ENCODE measurements at places on chromosomes 12 and 14.
A peak's percentile ranks its signal among the peaks of the same experiment; 100 is the strongest.

DNA sequence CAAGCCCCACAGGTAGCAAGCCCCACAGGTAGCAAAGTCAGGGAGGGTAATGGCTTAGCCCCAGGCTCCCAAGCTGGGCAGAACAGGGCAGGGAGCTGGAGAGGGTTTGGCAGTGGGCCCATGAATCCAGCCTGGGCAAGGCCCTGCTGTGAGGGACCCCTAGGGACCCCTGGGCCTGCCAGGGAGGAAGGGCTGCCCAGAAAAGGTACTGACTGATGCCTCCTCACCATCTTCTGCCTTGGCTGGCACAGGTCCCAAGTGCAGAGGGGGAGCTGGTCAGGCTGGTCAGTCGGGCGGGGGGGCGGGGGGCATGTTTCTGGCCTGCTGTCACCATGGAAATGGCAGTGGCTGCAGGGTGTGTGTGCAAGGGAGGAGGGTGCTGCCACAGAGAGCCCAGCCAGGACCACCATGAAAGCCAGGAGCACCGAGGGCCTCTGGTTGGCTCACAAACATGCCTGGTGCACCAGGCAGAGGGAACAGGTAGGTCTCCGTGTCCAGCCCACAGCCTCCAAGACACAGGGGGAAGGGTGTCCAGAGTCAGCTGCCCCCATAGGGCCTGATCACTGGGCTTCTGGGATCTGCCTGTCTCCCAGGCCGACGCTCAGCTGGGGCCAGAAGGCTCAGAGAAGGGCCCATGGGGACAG lies 1.5 kb upstream of the CRIP2 start:
- DNase-seq = no peak

GRCh38 chr14:105093038-105093430 lies 27.8 kb upstream of the GPR132 start:
- DNase-seq = peak; percentile 80

DNA sequence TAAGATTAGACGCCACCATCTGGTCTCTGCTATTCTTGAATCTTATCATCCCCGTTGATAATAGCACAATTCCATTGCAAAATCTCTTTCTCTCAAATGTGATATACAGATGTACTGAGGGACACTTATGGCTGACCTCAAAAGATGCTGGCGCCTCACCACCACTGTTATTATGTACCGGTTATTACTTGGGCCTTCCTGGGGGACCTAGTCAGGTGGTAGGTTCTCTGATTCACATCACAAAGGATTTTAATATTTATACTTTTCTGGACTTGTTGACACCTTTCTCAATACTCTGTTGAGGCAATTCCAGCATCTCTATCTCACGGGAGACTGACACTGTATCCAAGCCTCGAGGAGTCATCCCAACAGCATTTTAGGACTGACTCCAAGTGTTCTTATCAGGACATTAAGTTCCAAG lies 21.3 kb upstream of the FAM234B start:
- no peak for DNase-seq

DNA sequence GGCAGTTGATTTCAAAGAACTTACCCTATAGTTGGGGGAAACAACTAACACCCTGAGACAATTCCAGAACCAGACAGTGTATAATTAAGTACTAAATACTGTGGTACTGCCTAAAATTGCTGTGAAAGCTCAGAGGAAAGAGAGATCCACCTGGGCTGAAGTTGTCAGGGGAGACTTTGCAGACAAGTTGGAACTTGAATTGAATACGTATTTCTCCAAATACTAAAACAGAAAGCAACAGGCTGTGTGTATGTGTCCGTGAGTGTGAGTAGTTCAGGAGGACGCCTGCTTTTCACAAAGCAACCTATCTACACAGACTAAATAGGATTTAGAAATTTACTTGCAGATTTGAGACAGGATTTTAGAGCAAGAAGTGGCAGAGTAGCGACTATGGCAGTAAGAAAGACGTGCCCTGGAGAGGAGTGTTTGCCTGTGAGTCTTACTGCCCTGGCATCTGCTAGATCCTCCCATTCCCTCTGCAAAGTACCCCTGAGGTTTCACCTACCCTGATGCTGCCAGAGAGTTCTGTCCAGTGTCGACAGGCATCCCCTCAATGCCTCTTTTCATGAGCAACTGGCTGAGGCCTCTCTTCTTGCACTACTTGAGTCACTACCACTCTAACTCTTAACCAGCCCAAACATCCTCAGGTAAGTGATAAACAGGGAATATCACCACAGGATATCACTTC lies 37.4 kb upstream of the BMP4 start:
- no peak for DNase-seq

DNA sequence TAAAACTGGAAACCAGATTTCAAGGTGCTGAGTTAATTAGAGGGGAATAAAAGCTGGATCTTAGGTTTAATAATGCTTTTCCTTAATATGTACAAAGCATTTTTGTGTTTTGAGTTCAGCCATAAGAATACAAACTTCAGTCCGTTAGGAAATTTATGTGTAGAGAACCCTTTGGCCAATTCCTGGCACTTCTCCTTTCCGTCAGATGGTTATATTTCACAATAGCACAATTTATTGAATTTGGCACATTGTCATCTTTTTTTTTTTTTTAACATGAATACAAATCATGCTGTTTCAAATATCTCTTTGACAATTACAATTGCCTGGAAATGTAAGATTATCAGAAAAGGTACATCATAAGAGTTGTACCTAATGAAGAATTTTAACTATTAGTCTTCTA lies 56.2 kb upstream of the DDHD1 start:
- DNase-seq = no peak

DNA sequence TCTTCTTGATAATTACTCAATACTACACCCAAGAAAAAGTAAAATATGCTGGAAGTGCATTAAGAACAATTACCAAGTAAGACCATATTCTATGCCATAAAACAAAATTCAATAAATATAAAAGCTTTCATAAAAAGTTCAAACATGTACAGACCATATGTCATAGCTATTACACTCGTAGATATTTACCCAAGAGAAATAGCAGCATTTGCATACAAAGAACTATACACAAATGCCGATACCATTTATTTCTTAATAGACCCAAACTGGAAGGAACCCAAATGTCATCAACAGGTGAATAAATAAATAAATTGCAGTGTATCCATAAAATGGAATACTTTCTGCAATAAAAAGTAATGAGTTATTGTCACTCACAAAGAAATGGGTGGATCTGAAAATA lies 78.3 kb upstream of the SLC16A7 start:
- DNase-seq = no peak

DNA sequence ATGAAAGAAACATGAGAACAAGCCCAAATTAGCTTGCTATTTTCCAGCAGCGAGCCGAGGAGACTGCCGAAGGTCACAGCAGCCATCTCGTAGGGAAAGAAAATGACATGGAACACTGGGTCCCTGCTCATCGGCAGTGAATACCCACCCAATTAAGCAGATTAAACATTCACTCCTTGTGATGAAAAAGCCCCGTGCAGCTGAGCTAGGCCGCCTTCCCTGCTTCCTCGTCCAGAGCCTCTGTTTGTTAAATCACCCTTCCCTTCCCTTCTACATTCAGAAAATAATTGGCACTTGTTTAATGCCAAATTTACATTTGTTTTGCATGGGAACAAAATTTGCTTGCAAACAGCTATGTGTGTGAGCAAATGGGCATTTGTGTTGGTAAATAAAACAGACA lies 342.5 kb downstream of the RMST start:
- DNase-seq = no peak

DNA sequence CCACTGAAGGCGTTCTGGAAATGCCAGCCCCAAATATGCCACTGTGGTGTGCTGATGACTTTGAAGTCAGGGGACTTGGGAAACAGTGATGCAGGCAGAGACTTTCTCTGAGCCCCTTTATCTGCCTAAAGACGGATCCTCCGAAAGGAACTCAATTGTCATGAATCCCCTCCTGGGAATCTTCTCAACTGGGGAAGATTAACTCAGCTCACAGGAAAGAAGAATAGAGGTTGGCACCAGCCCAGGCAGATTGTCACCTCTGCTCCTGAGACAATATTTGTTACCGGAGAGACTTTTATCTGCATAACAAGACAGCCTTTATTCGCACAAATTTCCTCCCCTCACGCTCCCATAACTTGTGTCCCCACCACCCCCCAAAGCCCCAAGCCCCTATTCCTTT lies 414.4 kb downstream of the FUT8 start:
- DNase-seq = no peak

GRCh38 chr12:59056966-59057365 lies 136.7 kb upstream of the LRIG3 start:
- no peak for DNase-seq

GRCh38 chr12:64670019-64670418 lies 59.7 kb downstream of the RASSF3 start:
- DNase-seq = no peak
